A673 (cell line): ENCODE measurements at places on chromosomes 1 and 21. TPM values are rescaled to one million over a fixed set of nuclear protein-coding genes. Genes with fewer than 3 reads are reported as not detected.

DNA sequence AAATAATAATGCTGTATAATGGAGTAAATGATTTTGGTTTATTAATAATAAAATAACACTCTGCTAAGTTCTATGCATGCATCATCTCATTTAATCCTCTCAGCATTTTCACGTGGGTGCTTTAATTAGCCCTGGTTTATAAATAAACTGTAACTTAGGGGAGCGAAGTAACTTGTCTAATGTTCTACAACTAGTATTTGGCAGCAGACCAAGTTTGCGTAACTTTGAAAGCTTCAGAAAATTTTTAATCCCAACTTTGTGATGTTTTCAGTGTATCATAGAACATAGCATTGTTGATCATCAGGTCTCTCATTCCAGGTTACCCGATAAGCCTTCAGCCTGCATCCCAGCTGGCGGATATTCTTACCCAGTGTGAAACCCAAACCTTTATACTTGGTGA, 322.4 kb upstream of the SGIP1 start:
- no peak overlapping the region for H3K27ac ChIP-seq
- no peak overlapping the region for H3K4me3 ChIP-seq
- no peaks in the 10 kb centered on the region for H3K27me3 ChIP-seq
- no peaks in the 10 kb centered on the region for H3K36me3 ChIP-seq
- DNase-seq: no peak

GRCh38 chr1:1910651-1911331, 4.3 kb upstream of the CALML6 start:
- H3K27ac ChIP-seq: no peak overlapping the region
- no peaks in the 10 kb centered on the region for H3K36me3 ChIP-seq
- no peaks in the 10 kb centered on the region for H3K27me3 ChIP-seq
- DNase-seq: no peak
- no peak overlapping the region for H3K4me3 ChIP-seq
- H3K4me1 ChIP-seq: peaks cover 5% of the 10 kb centered on the region

GRCh38 chr1:201361652-201362504, 15.6 kb downstream of the TNNT2 start:
- H3K4me1 ChIP-seq: peaks cover 17% of the 10 kb centered on the region
- peak; percentile 83 for DNase-seq
- no peak overlapping the region for H3K27ac ChIP-seq
- H3K27me3 ChIP-seq: no peaks in the 10 kb centered on the region

DNA sequence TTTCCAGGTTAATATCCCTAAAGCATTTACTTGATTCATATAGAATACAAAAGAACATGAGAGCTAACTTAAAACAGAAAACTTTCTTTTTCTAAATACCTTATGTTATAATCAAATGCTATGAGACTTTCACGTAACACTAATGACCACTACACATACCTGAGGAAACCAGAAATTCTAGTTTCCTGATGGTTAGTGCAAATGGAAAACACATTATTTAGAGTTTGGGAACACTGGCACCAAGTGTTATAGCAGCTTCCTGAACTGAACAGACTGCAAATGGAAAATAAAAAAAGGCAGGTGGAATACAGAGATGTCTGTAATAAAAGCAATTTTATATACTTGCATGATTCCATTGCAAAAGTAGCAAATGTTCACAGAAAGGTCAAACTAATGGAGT, 15.5 kb downstream of the PAXBP1 start:
- H3K4me3 ChIP-seq: no peak overlapping the region
- no peaks in the 10 kb centered on the region for H3K27me3 ChIP-seq
- H3K36me3 ChIP-seq: peaks cover 79% of the 10 kb centered on the region
- DNase-seq: no peak
- H3K27ac ChIP-seq: no peak overlapping the region

CHI3L1 gene
- not detected in 2 replicates for total RNA-seq

DNA sequence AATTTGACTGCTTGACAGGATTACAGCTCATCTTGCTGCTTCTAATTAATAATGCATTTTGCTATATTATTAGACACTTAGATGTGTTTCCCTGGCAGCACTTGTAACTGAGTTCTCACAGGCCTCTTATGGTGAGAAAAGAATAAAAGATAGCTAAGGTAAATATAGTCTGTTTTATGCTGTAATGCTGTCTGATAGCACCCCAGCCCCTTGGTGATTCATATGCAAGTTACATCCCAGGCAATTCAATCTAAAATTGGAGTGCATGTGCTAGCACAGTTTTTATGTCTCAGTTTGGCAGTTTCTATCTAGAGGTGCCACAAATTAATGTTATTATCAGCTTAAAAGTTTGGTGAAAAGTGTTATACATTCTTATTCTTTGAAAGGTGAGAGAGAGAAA, 42.2 kb downstream of the RGS13 start:
- DNase-seq: peak; percentile 12
- no peaks in the 10 kb centered on the region for H3K27me3 ChIP-seq
- no peaks in the 10 kb centered on the region for H3K36me3 ChIP-seq
- H3K4me3 ChIP-seq: no peak overlapping the region

DNA sequence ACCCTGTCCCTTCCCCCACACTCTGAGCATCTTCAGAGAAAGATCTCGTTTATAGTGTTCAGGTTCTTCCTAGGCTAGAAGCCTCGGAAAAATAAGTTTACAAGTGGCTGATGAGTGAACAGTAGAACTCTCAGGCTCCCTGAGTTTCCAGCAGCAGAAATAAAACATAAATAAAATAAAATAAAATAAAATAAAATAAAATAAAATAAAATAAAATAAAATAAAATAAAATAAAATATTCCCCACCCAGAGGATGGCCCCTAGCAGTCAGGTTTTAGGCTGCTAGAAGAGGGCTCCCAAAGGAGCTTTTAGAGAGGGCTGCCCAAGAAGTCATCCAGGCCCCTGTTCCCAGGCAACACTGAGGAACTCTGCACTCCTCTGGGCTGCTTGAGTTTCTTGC, 55.1 kb downstream of the KCNC4 start:
- no peaks in the 10 kb centered on the region for H3K4me1 ChIP-seq
- no peak overlapping the region for H3K27ac ChIP-seq
- no peak for DNase-seq
- no peak overlapping the region for H3K4me3 ChIP-seq
- no peaks in the 10 kb centered on the region for H3K36me3 ChIP-seq
- peaks cover 21% of the 10 kb centered on the region for H3K27me3 ChIP-seq

NOS1AP gene
- 24.7 and 28.0 TPM in 2 replicates for total RNA-seq

PPP2R5A gene
- 13.9 and 16.7 TPM in 2 replicates for total RNA-seq

DDR2 gene
- 121 and 145 TPM in 2 replicates for total RNA-seq

- H3K27ac ChIP-seq: no peak overlapping the region
- no peaks in the 10 kb centered on the region for H3K27me3 ChIP-seq
- H3K4me3 ChIP-seq: no peak overlapping the region
Measured at GRCh38 chr21:15250384-15250783, 185.6 kb upstream of the NRIP1 start.

GRCh38 chr1:178457651-178458050, 39.1 kb downstream of the CLEC20A start:
- no peak overlapping the region for H3K27ac ChIP-seq
- no peaks in the 10 kb centered on the region for H3K36me3 ChIP-seq
- no peaks in the 10 kb centered on the region for H3K27me3 ChIP-seq
- no peak overlapping the region for H3K4me3 ChIP-seq
- DNase-seq: no peak
- H3K4me1 ChIP-seq: peaks cover 10% of the 10 kb centered on the region

FOXJ3 gene
- total RNA-seq: 55.4 and 57.9 TPM in 2 replicates

ARTN gene
- 25.1 and 28.1 TPM in 2 replicates for total RNA-seq

DNA sequence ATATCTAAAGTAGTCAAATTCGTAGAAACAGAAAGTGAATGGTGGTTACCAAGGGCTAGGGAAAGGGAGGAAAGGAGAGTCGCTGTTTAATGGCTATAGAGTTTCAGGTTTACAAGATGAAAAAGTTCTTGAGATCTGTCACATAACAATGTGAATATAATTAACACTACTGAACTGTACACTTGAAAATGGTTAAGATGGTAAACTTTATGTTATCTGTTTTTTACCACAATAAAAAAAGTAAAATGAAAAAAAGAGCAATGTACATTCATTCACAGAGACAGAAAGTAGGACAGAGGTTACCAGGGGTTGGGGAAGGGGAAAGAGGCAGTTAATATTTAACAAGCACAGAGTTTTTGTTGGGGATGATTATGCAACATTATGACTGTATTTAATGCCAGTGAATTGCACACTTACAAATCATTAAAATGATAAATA, 53.3 kb upstream of the SEC16B start:
- no peak overlapping the region for H3K27ac ChIP-seq
- H3K27me3 ChIP-seq: no peaks in the 10 kb centered on the region
- no peak overlapping the region for H3K4me3 ChIP-seq
- H3K36me3 ChIP-seq: no peaks in the 10 kb centered on the region

C1QC gene
- not detected in 2 replicates for total RNA-seq

GRCh38 chr1:157968508-157968907, 24.9 kb upstream of the KIRREL1 start:
- peaks cover 68% of the 10 kb centered on the region for H3K4me1 ChIP-seq
- no peaks in the 10 kb centered on the region for H3K36me3 ChIP-seq
- H3K27ac ChIP-seq: peak overlapping the region; percentile 92
- peak; percentile 80 for DNase-seq

DNA sequence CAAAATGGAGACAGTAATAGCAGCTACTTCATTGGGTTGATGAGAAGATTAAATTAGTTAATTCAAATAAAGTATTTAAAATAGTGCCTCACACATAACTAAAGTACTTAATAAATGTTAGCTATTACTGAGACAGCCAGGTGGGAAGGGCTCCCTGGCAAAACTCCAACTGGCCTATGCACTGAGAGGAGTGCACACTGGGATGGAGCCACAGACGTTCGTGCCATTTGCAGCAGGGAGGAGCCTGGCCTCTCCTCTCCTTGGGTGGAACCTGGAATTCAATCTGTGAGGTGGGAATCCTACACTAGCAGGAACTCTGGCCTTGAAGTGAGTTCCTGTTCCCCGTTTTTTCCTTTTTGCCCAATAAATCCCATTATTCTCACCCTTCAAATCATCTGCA, 28.1 kb downstream of the SLC5A9 start:
- H3K27ac ChIP-seq: no peak overlapping the region
- H3K4me1 ChIP-seq: no peaks in the 10 kb centered on the region
- H3K27me3 ChIP-seq: no peaks in the 10 kb centered on the region
- no peak overlapping the region for H3K4me3 ChIP-seq

- no peak overlapping the region for H3K27ac ChIP-seq
- H3K4me1 ChIP-seq: no peaks in the 10 kb centered on the region
- no peak overlapping the region for H3K4me3 ChIP-seq
- H3K27me3 ChIP-seq: no peaks in the 10 kb centered on the region
Measured at GRCh38 chr1:58456470-58456869, 90.1 kb downstream of the OMA1 start.

PGLYRP4 gene
- total RNA-seq: not detected in 2 replicates

- no peak overlapping the region for H3K4me3 ChIP-seq
- H3K27me3 ChIP-seq: peaks cover 30% of the 10 kb centered on the region
- no peaks in the 10 kb centered on the region for H3K36me3 ChIP-seq
- H3K27ac ChIP-seq: no peak overlapping the region
- H3K4me1 ChIP-seq: no peaks in the 10 kb centered on the region
Measured at GRCh38 chr1:25634066-25634465, 17.5 kb downstream of the MAN1C1 start.

DNA sequence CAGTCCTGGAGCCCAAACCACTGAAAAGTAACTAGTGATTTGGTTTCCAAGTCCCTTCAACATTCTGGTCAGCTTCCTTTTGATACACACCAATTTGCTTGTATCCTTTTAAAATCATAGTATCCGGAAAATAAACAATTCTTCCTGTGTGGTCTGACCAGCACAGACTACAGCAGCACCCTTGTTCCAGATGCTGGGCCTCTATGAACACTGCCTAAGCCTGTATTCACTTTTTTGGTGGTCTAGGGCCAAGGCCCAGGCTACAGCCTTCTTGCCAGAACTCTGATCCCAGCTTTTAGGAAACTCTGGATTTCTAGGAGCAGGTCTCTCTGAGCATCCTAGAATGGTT, 801 bp upstream of the DDAH1 start:
- no peak for DNase-seq
- no peaks in the 10 kb centered on the region for H3K36me3 ChIP-seq
- peaks cover 3% of the 10 kb centered on the region for H3K4me1 ChIP-seq
- H3K27ac ChIP-seq: no peak overlapping the region

KCNT2 gene
- total RNA-seq: 1.2 and 1.6 TPM in 2 replicates

DNA sequence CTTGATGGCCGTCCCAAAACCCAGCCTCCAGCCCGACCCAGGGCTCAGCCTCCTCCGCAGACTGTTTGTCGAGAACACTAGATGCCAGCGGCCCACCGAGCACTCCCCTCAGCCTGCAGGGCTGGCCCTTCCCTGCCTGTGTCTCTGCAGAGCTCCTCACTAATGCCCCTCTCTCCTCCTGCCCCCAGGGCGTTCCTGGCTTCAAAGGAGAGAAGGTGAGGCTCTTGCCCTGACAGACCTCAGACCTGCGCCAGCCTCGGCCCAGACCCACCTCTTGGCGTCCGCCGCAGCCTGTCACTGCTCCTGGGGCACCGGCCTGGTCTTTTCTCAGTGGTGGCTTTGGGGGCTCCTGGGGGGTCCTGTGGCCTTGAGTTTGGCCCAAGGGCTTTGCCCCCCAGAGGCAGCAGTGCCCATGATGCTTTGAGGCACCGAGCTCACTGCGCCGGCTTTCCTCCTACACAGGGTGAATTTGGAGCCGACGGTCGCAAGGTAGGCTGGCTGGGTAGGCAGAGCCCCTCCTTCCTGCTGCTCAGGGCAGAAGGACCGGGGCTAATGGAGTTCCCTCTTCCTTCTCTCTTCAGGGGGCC, 18.4 kb downstream of the COL6A2 start:
- H3K4me1 ChIP-seq: no peaks in the 10 kb centered on the region
- no peak for DNase-seq
- H3K36me3 ChIP-seq: no peaks in the 10 kb centered on the region

- DNase-seq: no peak
- H3K4me3 ChIP-seq: peak overlapping the region; percentile 90
- peaks cover 10% of the 10 kb centered on the region for H3K4me1 ChIP-seq
- no peaks in the 10 kb centered on the region for H3K27me3 ChIP-seq
- peaks cover 20% of the 10 kb centered on the region for H3K36me3 ChIP-seq
Measured at GRCh38 chr1:37858931-37859506, 373 bp downstream of the MTF1 start.

DNA sequence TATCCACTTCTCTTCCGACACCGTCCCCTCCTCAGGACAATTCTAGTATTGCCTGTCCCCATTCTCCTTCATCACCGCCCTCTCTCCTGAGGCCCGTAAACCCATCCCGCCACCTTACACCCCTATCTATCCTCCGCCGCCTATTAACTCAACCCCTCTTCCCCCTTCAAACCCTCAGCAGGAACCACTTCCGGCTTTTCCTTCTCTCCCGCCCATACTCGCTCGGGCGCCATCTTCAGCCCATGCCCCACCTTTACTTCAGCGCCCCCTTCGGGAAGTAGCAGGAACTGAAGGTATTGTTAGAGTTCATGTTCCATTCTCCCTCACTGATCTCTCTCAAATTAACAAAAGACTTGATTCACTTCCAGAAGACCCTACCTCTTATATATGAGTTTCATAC, 31.6 kb downstream of the VN1R5 start:
- H3K4me1 ChIP-seq: no peaks in the 10 kb centered on the region
- H3K4me3 ChIP-seq: no peak overlapping the region
- no peak for DNase-seq

GRCh38 chr1:234940841-234941240, 187.8 kb downstream of the TOMM20 start:
- no peaks in the 10 kb centered on the region for H3K36me3 ChIP-seq
- no peak for DNase-seq
- H3K4me3 ChIP-seq: no peak overlapping the region
- no peaks in the 10 kb centered on the region for H3K27me3 ChIP-seq
- no peak overlapping the region for H3K27ac ChIP-seq
